Activated CD4-positive, alpha-beta T cell treated with anti-CD3 and anti-CD28 coated beads, Interleukin-2, amount 50 U/mL, for 4 hours (primary cell): ENCODE measurements at places on chromosomes 1 and 21.

DNA sequence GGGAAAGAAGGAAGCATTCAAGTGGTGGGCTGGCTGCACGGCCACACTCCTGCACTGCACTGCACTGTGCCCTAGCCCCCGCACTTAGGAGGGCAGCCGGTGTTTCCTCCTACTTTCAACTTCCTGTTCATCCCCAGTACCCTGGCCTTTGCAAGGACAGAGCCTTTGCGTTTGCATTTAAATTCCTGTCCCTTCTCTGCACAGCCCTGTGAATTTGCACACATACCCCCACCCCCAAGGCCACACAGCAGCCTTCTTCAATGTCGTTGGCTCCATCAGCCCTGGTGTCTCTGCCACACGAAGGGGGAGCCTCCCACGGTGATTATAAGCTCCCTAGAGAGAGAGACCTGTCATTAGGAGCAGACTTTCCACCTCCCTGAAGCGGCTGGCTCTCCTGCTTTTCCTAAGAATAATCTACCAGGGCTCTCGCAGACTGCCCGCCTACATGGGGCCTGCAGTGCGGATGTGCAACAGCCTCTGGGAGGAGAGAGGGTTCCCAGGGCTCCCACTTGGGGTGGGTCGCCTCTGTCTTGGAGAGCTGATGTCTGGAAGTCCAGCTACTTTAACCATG lies 13.2 kb upstream of the SLC45A3 start:
- DNase-seq, result no peak

- DNase-seq, result no peak
Measured at GRCh38 chr1:186099336-186100104, 275.5 kb downstream of the TPR start.

GRCh38 chr1:101165954-101166353 lies 70.9 kb upstream of the S1PR1 start:
- no peak for DNase-seq

- no peak for DNase-seq
Measured at GRCh38 chr1:164602101-164602422, 43.1 kb downstream of the PBX1 start.

DNA sequence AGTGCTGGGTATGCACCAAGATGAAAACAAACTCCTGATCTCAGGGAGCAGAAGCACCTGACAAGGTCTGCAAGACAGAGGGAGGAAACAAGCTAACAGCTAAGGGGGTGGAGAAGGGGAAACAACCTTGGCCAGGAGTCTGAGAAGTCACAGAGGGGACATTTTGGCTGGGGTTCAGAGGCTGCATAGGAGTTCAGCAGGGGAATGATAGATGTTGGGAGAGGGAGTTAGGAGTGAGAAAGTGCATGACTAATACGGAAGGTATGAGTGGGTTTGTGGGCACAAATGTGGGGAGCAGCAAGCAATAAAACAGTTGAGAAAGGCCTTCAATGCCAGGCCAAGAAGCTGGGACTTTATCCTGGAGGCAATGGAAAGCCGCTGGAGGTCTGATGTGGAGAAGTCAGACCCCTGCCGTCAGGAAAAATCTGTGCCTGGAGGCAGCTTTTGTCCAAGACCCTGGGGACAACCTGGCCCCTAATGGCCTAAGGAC lies 16.4 kb downstream of the EPHA2 start:
- DNase-seq, result no peak
